HFFc6 (cell line): ENCODE measurements at places on chromosomes 12 and 14.

- DNase-seq: no peak
These were observed 5.6 kb downstream of the ERH start for GRCh38 chr14:69392481-69392880.

DNA sequence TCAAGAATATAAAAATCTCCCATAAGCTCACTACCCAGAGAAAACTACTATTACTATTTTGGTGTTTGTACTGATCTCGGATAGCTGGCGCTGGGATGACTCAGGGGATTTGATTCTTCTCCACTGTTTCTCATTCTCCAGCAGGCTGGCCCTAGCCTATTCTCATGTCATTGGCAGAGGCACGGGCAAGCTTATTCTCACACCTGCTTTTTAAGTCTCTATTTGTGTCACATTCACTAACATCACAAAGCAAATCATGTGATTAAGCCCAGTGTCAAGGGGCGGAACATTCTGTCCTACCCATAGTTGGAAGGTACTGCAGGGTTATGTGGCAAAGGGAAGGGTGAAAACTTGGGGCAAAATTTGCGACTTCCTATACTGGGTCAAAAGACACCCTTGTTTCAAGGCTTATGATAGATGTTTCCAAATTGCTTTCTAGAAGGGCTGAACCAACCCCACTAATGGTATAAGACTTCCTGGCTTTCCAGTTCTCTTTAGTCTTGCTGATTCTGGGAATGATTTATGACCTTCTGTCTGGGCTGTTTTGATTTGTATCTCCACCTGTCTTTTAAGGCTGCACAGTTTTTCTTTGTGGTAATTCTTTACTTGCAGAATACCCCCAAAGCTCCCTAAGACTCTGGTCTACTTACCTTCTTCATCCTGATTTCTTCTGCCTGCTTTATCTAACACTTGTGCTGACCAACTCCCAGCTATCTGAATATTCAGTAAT lies 406.4 kb downstream of the NRXN3 start:
- DNase-seq: no peak

DNA sequence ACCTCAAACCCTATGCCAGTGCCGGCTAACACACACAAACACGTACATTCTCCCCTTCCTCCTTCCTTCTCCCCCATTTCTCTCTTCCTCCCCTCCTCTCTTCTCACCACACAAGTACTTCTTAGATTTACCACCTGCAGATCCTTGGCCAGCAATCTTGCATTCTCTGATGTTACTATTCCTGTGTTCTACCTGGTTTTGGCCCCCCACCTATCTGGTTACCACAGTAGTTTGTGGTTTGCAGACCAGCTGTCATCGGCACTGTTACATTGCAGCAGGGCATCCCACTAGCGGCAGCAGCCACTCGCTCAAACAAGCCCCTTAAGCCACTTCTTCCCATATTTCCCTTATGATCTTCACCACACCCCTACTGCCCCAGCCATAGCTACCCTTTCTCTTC lies 3.9 kb downstream of the ABHD4 start:
- no peak for DNase-seq

GRCh38 chr14:23910101-23910875 lies 43.3 kb upstream of the DHRS4 start:
- peak; percentile 73 for DNase-seq

GRCh38 chr14:59920378-59920683 lies 387 bp downstream of the LRRC9 start:
- DNase-seq: no peak

GRCh38 chr12:18476861-18477260 lies 215.5 kb downstream of the PIK3C2G start:
- DNase-seq: no peak

GRCh38 chr14:69242311-69243224 lies 17.4 kb upstream of the GALNT16 start:
- DNase-seq: peak; percentile 76

DNA sequence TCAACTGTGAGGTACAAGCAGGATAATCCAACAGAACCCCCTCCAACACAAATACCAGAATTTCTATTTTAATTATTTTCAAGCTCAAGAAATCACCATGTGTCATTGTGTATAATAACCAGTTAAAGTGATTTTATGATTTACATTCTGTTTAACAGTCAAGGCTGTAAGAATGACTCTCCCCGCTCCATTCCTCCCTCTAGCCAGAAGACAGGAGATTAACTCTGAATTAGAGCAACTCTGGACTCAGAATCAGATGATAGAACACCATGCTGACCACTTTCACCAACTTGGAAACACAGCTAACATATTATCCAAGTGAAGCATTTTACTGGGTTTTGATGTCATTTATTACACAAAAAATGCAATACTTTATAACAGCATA lies 71.9 kb downstream of the ATP2B1 start:
- peak; percentile 26 for DNase-seq

GRCh38 chr14:100857233-100857922 lies 31.5 kb downstream of the MEG3 start:
- no peak for DNase-seq

GRCh38 chr12:112349431-112349830 lies 32.8 kb downstream of the HECTD4 start:
- no peak for DNase-seq

DNA sequence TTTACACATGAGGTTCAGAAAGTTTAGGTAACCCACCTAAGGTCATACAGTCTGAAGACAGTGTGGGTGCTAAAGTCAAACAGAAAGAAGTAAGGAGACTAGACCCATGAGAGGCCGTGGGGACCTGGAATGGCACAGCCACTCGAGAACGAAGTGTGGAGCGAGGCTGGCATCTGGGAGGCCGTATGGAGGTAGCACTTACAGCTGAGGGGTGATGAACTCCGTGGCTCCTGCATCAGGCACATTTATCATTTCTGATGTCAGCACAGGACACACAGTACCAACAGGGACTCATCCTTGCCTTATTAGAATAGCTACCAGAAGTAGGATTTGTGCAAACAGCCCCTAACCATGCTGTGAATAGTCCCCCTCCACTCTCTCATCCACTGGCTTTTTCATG lies 30.5 kb downstream of the CRACR2A start:
- no peak for DNase-seq

- DNase-seq: peak; percentile 93
These were observed 34.7 kb upstream of the SLC2A3 start for GRCh38 chr12:7970475-7971252.

DNA sequence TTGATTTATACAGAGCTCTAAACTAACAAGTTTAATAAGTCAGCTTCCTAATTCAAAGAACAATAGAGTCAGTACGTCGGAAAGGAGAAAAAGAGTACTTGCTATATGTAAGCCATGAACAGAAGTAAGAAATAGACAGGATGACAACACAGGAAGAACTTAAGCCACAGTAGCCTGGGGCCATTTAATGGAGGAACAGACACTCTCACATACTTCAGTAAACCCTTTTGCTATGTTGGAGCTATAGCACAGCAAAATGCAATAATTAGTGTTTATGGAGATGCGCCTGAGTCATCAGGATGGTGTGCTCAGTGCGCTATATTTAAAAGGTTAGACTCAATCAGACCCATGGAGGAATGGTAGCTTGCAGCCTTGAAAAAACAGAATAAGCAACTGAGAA lies 61.0 kb downstream of the SRGAP1 start:
- DNase-seq: peak; percentile 91

- DNase-seq: no peak
These were observed 26.2 kb downstream of the AVPR1A start for GRCh38 chr12:63124778-63125177.

- DNase-seq: no peak
These were observed 920.9 kb upstream of the LRFN5 start for GRCh38 chr14:40685764-40686163.

GRCh38 chr14:35786856-35787255 lies 22.2 kb downstream of the RALGAPA1 start:
- DNase-seq: no peak

- peak; percentile 11 for DNase-seq
These were observed 3.4 kb downstream of the TAMALIN start for GRCh38 chr12:52010152-52010622.

GRCh38 chr14:57962325-57963035 lies 96.6 kb upstream of the SLC35F4 start:
- no peak for DNase-seq

- DNase-seq: no peak
These were observed 263 bp upstream of the IFT81 start for GRCh38 chr12:110123919-110124268.

DNA sequence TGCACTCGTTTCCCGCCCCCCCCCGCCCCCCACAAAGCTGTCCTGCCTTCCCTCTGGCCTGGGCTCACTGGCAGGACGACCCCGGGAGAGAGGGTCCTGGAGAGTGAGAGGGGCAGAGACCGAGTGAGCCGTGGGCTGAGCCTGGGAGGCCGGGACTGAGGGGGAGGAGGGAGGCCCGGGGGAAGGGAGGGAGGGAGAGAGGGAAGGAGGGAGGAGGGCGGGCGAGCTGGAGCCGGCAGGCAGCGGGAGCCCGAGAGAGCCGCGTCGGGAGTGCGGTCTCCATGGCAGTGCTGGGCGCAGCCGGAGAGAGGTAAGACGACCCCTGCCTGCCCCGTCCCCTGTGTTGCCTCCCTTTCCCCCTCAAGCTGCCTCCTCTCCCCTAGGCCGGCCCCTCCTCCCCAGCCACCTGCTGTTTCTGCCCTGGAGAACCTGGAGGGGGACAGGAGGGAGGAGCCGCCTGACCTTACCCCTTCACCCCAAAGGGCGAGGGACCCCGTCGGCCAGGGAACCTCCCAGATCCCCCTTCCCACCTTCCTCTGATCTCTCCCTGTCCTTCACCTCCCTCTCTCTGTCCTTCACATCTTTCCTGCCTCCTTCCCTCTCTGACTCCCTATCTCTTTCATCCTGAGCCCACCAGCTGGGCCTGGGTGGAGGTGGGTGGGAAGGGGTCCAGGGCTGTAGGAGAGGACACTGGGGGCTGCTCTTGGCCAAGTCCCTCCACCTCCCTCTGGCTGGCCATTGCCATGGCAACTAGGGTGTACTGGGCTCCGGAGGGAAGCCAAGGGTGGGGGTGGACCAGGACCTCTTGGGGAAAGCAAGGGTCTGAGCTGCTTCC lies at the start of gene GPR162:
Gene GPR162, plus strand, starts transcription at position 231 of the 835 bp plus-strand sequence. CDS start 2,078 bp downstream, outside the sequence.
- DNase-seq: no peak

DNA sequence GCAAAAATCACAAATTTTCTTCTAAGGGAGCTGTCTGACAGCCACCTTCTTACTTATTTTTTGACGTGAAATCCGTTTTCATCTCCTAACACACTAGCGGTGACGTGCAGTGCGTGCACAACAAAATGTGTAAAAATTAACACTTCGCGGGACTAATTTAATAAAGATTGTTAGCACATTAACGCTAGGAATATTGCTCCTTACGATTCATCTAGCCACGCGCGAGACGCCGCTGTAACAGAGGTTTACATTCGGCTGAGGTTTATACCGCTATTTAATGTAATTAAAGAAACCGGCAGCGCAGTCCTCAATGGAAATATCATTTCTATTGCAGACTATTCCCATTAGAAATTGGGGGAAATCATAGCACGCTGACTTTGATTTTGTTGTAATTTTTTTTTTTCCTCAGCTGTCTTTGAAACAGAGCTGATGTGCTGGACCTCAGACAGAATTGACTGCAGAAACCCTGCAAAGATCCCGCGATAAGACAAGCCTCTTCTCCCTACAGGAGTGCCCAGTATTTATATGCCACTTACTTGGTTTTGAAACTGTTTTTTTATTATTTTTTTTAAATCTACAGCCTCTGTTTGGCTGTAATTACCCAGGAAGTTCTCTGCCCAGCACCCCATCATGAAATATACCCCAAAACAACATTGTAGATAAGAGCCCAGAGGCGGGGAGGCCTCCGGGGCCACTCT lies 31.2 kb downstream of the BCL11B start:
- no peak for DNase-seq

DNA sequence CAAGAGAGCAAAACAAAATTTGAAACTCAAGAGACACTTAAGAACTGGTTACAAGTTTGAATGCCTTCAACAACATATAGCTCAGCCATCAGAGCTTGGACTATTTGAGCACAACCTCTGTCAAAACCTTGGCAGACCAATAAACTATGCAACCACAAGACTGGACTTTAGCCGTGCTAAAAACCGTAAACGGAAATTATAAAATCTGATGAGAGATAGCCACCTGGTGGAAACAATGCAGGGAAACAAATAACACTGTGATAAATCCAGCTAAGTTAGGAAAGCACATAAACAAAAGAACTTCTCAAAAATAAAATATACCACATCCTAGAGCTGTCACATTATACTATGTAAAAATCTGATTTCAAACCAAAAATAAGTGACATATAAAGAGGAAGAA lies 1074.2 kb upstream of the NOVA1 start:
- no peak for DNase-seq

- DNase-seq: no peak
These were observed 58.2 kb downstream of the LMNTD1 start for GRCh38 chr12:25494926-25495325.

DNA sequence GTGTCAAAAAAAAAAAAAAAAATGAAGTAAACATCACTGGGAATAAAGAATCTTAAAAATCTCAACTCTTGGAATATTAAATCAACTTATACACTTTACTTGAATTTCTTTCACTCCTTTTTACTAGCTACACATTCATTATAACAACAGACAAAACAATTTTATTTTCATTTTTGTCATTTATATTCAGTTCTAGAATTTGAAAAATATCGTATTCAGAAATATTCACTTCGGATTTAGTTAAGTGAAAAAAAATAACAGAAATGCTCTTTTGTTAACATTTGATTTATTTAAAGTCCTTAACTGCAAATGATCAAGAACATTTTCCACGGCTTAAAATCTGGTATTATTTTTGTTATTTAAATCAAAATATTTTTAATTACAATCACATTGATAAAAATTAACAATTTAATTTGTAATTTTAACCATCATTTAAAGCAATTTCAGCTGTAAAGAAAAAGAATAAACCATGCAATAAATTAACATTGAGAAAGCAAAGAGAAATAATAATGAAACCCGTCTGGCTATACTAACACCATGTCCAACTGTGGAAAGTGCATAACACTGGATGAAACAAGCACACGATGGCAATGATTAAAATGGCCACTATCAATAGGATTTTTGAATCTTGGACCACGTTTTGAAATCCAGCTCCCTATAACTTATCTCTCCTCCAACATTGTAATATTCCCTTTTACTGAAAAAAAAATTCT lies 5.2 kb downstream of the FOXA1 start:
- no peak for DNase-seq

DNA sequence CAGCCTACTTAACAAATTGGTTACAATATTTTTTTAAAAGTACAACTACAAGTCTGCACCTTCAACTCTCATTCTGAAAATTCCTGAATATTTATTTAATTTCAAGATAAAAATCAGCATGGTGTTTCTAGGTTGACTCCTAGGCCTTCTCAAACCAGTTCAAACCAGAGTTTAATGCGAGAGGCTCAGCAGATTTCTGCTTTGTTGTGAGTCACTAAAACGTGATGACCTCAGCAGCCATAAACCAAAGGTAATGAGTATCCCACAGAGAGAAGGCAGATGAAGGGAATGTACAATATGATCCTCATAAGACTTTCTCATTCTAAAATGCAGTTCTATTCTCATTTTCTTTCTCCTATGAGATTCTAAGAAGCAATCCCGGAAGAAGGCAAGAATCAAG lies 1.5 kb downstream of the PRDM4 start:
- peak; percentile 91 for DNase-seq

DNA sequence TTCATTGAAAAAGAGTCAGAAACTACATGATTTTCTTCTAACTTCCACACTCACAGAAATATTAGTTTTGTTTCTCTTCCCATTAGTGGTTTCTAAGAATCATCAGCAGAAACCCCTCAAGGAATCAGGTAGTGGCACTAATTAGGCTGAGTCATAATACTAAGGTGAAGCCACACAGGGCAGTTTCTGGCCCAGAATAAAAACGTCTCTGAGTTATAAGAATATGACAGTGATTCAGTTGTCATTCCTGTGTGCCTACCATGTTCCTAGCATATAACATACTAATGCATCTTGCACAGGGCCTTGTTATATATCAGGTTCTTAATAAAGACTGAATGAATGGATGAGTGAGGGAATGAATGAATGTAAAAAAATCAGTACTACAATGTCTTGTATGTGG lies 206.0 kb upstream of the PLEKHG7 start:
- DNase-seq: no peak
